ENCODE measurements at places on chromosomes 1 and 21.

- DNase-seq, result no peak
- no peak overlapping the region for H3K27ac ChIP-seq
- no peaks in the 10 kb centered on the region for H3K36me3 ChIP-seq
- no peaks in the 10 kb centered on the region for H3K4me1 ChIP-seq
These were observed 51.8 kb upstream of the LYST start for GRCh38 chr1:235918465-235918864.

- no peak for DNase-seq
- H3K36me3 ChIP-seq, result no peaks in the 10 kb centered on the region
- no peaks in the 10 kb centered on the region for H3K27me3 ChIP-seq
- no peak overlapping the region for H3K4me3 ChIP-seq
- no peak overlapping the region for H3K27ac ChIP-seq
These were observed 1.3 kb downstream of the S1PR1 start for GRCh38 chr1:101238031-101238628.

DNA sequence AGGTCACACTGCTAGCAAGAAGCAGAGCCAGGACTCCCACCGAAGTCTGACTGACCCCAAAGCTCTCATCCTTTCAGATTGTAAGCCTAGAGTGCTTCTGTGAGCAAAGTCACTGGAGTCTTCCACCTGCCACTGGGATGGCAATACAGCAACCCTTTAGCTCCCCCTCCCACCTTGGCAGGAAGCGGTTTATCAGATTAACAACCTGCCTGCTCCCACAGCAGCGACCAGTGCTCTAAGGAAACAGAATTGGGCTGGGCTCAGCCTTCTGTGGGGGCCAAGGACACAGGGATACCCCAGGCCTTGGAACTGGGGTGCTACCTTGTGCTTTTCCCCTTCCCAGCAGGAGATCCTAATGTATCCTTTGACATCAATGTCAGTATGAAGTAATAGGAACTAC is 76.0 kb downstream of the GFI1 start:
- no peak overlapping the region for H3K27ac ChIP-seq
- H3K27me3 ChIP-seq, result no peaks in the 10 kb centered on the region
- no peaks in the 10 kb centered on the region for H3K36me3 ChIP-seq
- no peaks in the 10 kb centered on the region for H3K4me1 ChIP-seq

DNA sequence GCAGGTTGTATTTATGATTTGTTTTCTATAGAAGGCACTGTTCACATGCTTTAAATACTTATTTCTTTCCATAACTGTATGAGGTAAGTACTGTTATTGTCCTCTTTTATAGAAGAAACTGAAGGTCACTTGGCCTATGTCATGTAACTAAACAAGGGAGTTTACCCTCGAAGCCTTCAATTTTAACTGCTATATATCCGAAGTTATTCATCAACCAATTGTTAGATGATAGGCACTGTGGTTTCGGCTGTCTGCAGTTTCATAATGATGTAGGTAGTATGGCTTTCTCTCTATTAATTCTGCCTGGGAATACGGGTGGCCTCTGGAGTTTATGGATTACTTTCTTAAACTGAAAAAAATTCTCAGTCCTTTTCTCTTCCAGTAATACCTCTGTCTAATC is 413.3 kb upstream of the ADGRL2 start:
- no peak for DNase-seq
- no peaks in the 10 kb centered on the region for H3K36me3 ChIP-seq
- H3K27ac ChIP-seq, result no peak overlapping the region
- no peaks in the 10 kb centered on the region for H3K4me1 ChIP-seq
- H3K4me3 ChIP-seq, result no peak overlapping the region

DNA sequence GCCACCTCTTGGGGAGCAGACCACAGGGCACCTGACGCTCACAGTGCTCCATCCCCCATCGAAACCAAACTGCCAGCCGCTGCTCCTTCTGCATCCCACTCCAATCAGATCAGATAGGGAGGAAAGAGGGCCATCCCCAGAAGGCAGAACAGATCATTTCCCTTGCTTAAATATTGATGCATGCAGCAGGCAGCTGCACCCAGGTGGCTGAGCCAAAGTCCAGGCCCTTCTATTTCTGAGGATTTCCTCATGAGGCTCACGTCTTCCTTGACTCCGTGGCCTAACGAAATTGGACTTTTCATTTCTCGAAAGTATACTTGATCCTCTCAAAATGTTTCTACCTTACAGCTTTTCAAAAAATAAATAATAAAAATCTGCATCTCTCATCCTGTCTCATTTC is 239.2 kb downstream of the ATG4C start:
- H3K4me1 ChIP-seq, result no peaks in the 10 kb centered on the region
- no peaks in the 10 kb centered on the region for H3K36me3 ChIP-seq
- no peaks in the 10 kb centered on the region for H3K27me3 ChIP-seq
- DNase-seq, result no peak

- no peak overlapping the region for H3K4me3 ChIP-seq
- no peaks in the 10 kb centered on the region for H3K27me3 ChIP-seq
- no peak for DNase-seq
- H3K36me3 ChIP-seq, result no peaks in the 10 kb centered on the region
These were observed 8.2 kb upstream of the PEAR1 start for GRCh38 chr1:156885314-156885713.

GRCh38 chr1:51002516-51002915 is 32.5 kb downstream of the CDKN2C start:
- no peak overlapping the region for H3K4me3 ChIP-seq
- H3K36me3 ChIP-seq, result no peaks in the 10 kb centered on the region
- H3K4me1 ChIP-seq, result no peaks in the 10 kb centered on the region
- DNase-seq, result no peak
- no peak overlapping the region for H3K27ac ChIP-seq

GRCh38 chr1:220927442-220927841 is 48.2 kb downstream of the HLX start:
- no peak overlapping the region for H3K4me3 ChIP-seq
- no peak overlapping the region for H3K27ac ChIP-seq
- no peaks in the 10 kb centered on the region for H3K4me1 ChIP-seq

- DNase-seq, result no peak
- H3K27ac ChIP-seq, result peak overlapping the region; percentile 26
- no peaks in the 10 kb centered on the region for H3K4me1 ChIP-seq
- no peak overlapping the region for H3K4me3 ChIP-seq
- H3K27me3 ChIP-seq, result no peaks in the 10 kb centered on the region
- H3K36me3 ChIP-seq, result no peaks in the 10 kb centered on the region
These were observed 958 bp downstream of the DDR2 start for GRCh38 chr1:162633081-162633762.

- H3K27me3 ChIP-seq, result no peaks in the 10 kb centered on the region
- H3K27ac ChIP-seq, result no peak overlapping the region
- DNase-seq, result no peak
- no peaks in the 10 kb centered on the region for H3K36me3 ChIP-seq
These were observed 64.6 kb upstream of the WDR26 start for GRCh38 chr1:224499204-224499603.

DNA sequence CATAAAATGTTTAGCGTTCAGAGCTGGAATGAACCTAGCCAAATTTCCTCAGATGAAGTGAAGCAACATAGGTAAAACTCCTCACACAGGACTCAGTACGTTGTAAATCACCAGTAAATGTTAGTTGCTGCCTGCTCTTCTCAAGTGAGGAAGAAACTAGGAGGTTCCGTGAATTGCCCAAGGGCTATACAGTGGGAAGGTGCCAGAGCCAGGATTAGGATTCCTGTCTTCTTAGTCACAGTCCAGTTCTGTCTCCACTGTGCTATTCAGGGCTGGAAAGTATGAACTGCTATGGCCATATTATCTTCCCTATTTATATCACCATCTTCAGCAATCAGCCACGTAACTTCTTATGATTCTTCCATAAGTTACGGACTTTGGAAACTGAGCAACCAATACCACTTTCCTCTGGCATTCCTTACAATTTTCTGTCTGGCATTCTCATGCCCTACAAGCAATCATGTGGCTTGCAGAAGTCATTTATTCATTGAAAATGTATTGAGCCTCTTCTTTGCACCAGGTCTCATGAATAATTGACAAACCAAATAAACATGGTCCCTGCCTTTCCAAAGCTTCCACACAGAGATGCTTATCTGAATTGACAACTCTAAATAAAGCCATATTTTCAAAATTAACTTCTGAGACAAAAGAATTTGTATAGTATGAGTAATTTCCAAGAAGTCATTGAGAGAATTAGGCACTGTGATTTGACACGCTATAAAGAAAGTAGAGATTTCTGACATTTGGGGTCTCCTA is 271.6 kb upstream of the SGIP1 start:
- no peak overlapping the region for H3K27ac ChIP-seq
- H3K36me3 ChIP-seq, result no peaks in the 10 kb centered on the region
- no peak overlapping the region for H3K4me3 ChIP-seq
- no peaks in the 10 kb centered on the region for H3K4me1 ChIP-seq
- no peak for DNase-seq

DNA sequence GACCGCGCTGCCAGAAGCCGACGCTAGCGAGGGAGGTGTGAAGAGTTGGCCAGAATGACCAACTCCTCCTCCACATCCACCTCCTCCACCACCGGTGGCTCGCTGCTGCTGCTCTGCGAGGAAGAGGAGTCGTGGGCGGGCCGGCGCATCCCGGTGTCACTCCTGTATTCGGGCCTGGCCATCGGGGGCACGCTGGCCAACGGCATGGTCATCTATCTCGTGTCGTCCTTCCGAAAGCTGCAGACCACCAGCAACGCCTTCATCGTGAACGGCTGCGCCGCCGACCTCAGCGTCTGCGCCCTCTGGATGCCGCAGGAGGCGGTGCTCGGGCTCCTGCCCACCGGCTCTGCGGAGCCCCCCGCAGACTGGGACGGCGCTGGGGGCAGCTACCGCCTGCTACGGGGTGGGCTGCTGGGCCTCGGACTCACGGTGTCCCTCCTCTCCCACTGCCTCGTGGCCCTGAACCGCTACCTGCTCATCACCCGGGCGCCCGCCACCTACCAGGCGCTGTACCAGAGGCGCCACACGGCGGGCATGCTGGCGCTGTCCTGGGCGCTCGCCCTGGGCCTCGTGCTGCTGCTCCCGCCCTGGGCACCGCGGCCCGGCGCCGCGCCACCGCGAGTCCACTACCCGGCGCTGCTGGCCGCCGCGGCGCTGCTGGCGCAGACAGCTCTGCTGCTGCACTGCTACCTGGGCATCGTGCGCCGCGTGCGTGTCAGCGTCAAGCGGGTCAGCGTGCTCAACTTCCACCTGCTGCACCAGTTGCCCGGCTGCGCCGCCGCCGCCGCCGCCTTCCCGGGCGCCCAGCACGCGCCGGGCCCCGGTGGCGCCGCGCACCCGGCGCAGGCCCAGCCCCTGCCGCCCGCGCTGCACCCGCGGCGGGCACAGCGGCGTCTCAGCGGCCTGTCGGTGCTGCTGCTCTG is 1.2 kb downstream of the GPR88 start:
- DNase-seq, result peak; percentile 30
- H3K4me1 ChIP-seq, result peaks cover 11% of the 10 kb centered on the region
- H3K4me3 ChIP-seq, result peak overlapping the region; percentile 19

DNA sequence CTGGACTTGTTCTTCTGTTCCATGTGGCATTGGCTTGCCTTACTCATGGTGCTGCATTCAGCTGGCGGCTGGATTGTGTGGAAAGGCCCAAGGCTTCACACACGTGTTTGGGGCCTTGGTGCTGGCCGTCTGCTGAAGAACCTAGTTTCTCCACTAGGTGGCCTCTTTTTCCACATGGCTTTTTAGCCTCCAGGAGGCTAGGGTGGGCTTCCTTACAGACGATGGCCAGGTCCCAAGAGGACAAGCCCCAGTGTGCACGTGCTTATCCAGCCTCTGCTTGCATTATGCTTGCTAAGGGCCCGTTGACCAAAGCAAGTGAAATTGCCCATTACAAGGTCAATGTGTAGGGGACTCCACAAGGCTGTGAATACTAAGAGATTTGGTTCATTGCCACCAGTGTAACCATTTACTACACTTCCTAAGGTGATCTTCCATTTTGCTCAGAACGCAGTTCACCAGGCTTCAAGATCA is 47.5 kb upstream of the FOXO6 start:
- H3K4me1 ChIP-seq, result no peaks in the 10 kb centered on the region
- H3K27me3 ChIP-seq, result no peaks in the 10 kb centered on the region
- DNase-seq, result no peak
- H3K36me3 ChIP-seq, result no peaks in the 10 kb centered on the region

- H3K4me3 ChIP-seq, result peak overlapping the region; percentile 95
- H3K27ac ChIP-seq, result peak overlapping the region; percentile 10
These were observed 588 bp upstream of the PACC1 start for GRCh38 chr1:212415107-212415841.

- no peaks in the 10 kb centered on the region for H3K27me3 ChIP-seq
- no peak overlapping the region for H3K4me3 ChIP-seq
- H3K27ac ChIP-seq, result no peak overlapping the region
- H3K4me1 ChIP-seq, result no peaks in the 10 kb centered on the region
These were observed 533.9 kb downstream of the PLPP3 start for GRCh38 chr1:56045477-56045876.

GRCh38 chr1:201488830-201489589 is 17.9 kb downstream of the CSRP1 start:
- H3K36me3 ChIP-seq, result peaks cover 7% of the 10 kb centered on the region
- H3K4me3 ChIP-seq, result no peak overlapping the region
- DNase-seq, result peak; percentile 58
- no peaks in the 10 kb centered on the region for H3K27me3 ChIP-seq
- no peaks in the 10 kb centered on the region for H3K4me1 ChIP-seq

DNA sequence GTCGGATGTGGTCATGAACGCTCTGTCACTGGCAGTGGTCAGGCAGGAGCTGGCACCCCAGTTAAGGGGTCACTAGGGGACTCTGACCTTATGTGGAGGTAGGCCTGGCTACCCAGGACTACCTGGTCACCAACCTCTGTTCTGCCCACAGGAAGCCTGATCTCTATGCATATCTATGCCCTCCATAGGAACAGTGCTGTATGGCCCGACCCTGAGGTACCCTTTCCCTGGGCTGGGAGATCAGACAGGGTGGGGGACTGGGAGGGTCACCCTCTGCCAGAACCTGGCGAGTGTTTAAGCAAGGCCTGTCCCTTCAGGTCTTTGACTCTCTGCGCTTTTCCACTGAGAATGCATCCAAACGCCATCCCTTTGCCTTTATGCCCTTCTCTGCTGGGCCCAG is 19.0 kb downstream of the CYP4B1 start:
- no peaks in the 10 kb centered on the region for H3K36me3 ChIP-seq
- no peaks in the 10 kb centered on the region for H3K27me3 ChIP-seq
- no peak overlapping the region for H3K27ac ChIP-seq

- H3K4me3 ChIP-seq, result no peak overlapping the region
- H3K4me1 ChIP-seq, result peaks cover 3% of the 10 kb centered on the region
- H3K27me3 ChIP-seq, result no peaks in the 10 kb centered on the region
- no peaks in the 10 kb centered on the region for H3K36me3 ChIP-seq
These were observed 1266.0 kb upstream of the ADGRL2 start for GRCh38 chr1:80534606-80535360.

DNA sequence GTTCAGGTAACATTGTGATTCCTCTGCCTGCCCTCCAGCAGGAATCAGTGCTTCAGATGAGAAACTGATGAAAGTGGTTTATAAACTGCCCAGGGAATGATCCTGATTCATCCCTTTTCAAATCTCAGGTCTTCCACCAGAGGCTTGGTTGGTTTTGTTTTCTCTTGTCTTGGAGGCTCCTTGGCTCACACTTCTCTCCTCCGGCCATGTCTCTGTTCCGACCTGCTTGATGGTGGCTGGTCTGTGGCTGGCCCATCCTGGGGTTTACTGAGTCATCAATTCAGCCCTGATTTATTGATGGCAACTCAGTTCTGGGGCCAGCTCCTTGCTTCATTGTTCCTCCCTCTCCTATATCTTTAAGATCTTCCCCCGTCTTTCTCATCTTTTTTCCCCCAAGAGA is 56.6 kb upstream of the SLC2A1 start:
- no peak overlapping the region for H3K27ac ChIP-seq
- no peak for DNase-seq
- H3K27me3 ChIP-seq, result no peaks in the 10 kb centered on the region
- H3K4me3 ChIP-seq, result no peak overlapping the region
- no peaks in the 10 kb centered on the region for H3K36me3 ChIP-seq

- no peaks in the 10 kb centered on the region for H3K4me1 ChIP-seq
- no peak overlapping the region for H3K27ac ChIP-seq
- H3K27me3 ChIP-seq, result no peaks in the 10 kb centered on the region
- no peaks in the 10 kb centered on the region for H3K36me3 ChIP-seq
- no peak overlapping the region for H3K4me3 ChIP-seq
- no peak for DNase-seq
These were observed 178.8 kb downstream of the ETS2 start for GRCh38 chr21:38984568-38984967.
